AG10803 (cell line): ENCODE measurements at places on chromosomes 6 and 20.

DNA sequence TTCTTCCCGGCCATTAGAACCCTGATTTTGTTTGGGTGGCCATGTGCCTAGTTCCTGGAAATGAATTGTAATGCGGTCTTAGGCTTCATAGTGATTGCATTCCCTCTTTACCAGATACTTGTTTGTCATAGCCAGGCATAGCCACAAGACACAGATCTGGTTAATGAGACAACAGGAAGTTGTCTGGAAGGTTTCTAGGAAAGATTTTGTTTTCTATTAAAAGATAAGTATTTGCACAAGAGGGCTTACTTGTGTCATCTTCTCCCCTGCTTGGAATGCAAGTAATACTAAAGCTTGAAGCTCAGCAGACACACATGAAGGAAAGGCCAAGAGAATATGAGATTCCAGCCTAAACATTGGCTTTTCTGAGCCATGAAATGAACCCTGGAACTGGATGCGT is 12.9 kb downstream of the FARS2 start:
- DNase-seq: no peak

DNA sequence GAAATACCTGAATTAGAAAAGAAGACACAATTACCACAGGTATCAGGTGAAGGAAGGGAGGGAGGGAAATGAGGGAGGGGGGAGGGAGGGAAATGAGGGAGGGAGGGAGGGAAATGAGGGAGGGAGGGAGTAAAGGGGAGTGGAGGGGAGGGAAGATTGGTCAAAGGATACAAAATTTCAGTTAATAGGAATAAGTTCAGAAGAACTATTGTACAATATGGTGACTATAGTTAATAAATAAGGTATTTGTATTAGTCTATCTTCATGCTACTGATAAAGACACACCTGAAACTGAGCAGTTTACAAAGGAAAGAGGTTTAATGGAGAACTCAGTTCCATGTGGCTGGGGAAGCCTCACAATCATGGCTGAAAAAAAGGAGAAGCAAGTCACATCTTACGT is 185.7 kb downstream of the EYA2 start:
- DNase-seq: no peak

DNA sequence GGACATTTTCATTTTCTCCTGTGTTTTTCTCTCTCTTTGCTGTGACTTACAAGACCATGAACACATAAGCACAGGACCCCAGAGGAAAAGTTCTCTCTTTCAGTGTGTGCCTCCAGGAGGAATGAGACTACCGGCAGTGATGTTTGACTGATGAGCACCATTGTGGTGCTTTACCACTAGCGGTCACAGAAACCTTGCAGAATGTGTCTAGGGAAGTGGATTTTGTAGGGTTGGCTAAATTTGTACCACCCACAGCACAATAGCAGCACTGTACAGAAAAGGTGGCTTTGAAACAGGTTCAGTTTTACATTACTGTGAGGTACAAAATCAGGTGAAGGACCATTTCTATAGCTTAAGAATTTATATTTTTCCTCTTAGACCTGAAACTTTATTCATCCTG is 301.9 kb upstream of the SUPT3H start:
- DNase-seq: no peak

GRCh38 chr6:43014434-43014909 is 423 bp downstream of the KLHDC3 start:
- DNase-seq: peak; percentile 49

DNA sequence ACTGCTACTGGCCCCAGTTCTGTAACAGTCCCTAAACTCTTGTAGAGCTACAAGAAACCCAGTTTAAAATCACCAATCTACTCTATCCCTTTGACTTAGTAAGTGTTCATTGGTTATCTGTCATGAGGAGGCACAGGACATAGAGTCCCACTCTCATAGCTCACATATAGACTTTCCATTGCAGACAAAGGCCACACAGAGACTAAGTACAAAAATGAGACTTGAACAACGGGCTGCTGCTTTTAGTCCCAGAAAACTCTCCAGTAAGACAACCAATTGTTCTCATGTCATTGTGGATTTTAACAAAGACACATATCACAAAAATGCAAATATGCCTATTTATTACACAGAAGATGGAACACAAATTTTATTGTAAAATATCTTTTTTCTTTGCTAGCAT is 197.4 kb downstream of the PTPRK start:
- no peak for DNase-seq

DNA sequence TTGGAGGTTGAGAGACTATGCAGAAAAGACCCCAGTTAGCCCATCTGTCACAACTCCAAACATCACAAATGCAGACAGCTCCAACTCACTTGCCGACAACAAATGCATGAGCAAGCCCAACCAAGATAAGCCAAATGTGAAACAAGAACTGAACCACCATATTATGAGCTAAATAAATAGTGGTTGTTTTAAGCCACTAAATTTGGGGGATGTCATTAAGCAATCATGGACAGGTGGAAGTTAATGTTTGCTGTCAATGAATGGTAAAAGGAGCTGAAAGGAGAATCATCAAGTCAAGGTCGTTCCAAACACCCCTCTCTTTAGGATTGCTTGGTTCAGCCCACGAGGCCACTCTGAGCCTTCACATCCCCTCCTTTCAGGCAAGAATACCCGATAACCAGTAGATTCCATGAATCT is 71.2 kb upstream of the PLCB4 start:
- no peak for DNase-seq

DNA sequence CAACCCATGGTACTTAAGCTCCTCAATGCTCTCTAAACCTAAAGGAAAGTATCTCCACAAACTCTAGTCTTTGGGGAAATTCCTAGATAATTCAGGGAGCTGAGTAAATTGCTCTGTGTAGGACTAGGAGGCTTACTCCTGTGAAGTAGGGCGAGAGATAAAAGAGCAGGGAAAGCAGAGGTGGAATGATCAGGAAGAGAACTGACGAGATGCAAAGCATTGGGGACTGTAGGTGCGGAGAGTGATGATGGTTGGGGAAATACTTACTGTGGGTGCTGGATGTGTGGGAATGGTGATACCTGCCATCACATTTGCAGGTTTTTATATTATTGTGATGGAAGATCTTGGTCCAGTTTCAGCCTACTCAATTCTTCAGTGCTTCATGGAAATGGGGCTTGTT is 1.6 kb upstream of the LATS1 start:
- DNase-seq: no peak

DNA sequence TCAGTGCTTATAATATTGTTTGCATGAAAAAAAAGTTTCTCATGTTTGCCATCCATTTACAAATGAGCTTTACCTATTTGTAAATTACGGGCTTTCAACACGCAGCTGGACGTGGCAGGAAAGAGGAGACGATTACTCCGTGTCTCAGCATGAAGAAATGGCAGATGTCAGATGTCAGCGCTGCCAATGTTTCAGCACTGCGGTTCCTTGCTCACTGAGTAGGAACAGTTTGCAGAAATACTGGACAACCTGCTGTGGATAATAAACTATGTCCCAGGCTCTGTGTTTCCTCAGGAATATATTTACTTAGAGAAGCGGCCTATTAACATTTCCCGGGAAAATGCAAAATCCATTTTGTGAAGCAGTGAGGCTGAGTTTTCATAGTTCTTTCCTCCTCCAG is 22.7 kb downstream of the RAMACL start:
- no peak for DNase-seq

DNA sequence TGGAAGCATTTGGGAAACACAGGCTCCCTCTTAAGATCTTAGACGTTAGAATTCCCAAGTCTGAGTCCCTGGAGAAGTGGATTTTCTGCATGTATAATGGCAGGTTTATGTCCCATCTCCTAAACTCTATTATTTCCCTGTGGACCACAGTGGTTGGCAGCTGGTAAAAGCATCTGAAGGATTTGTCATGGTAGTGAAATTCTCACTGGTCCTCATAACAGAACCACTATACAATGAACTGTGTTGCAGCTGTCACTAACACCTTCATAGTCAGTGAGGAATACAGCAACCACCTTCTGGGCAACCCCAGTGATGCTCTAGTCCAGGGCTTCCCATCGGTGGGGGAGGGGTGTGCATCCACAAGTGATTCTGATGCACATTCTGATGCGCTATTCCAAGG is 396.9 kb downstream of the ZFAND3 start:
- no peak for DNase-seq

DNA sequence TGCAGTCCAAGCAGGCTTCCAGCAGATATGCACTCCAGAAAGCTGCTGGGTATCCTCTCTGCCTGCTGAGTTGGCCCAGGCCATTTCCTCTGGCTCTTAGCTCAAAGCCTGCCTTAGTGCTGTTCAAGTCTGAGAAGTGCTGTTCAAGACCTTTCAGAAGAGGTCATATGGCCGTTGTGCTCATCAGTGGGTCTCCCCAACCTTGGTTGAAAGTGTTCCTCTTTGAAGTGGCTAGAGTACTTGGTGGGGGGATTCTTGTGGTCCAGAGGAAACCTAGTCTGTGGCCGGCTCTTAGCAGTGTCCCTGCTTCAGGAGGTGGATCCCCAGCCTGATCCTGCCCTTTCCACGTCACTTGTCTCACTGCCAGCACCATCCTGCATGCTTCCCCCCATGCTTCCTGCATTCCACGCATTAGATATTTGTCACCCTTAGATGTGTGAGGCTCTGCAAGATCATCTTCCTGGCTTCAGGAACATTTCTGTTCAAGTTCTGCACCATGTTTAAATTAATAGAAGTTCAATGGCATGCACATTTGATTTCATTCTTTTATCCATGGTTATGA is 105.0 kb downstream of the FIG4 start:
- peak; percentile 60 for DNase-seq

GRCh38 chr6:121465101-121465500 is 29.7 kb downstream of the GJA1 start:
- no peak for DNase-seq

DNA sequence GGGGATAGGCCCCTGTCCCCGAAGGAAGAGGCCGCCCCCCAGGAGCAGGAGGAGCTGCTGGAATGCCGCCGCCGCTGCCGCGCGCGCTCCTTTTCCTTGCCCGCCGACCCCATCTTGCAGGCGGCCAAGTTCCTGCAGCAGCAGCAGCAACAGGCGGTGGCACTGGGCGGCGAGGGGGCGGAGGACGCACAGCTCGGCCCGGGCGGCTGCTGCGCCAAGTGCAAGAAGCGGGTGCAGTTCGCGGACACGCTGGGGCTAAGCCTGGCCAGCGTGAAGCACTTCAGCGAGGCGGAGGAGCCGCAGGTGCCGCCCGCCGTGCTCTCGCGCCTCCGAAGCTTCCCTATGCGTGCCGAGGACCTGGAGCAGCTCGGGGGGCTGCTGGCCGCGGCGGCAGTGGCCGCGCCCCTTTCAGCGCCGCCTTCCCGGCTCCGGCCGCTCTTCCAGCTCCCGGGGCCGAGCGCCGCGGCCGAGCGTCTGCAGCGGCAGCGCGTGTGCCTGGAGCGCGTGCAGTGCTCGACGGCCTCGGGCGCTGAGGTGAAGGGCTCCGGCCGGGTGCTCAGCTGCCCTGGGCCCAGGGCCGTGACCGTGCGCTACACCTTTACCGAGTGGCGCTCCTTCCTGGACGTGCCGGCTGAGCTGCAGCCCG is 630 bp downstream of the PPP1R3G start:
- peak; percentile 36 for DNase-seq

DNA sequence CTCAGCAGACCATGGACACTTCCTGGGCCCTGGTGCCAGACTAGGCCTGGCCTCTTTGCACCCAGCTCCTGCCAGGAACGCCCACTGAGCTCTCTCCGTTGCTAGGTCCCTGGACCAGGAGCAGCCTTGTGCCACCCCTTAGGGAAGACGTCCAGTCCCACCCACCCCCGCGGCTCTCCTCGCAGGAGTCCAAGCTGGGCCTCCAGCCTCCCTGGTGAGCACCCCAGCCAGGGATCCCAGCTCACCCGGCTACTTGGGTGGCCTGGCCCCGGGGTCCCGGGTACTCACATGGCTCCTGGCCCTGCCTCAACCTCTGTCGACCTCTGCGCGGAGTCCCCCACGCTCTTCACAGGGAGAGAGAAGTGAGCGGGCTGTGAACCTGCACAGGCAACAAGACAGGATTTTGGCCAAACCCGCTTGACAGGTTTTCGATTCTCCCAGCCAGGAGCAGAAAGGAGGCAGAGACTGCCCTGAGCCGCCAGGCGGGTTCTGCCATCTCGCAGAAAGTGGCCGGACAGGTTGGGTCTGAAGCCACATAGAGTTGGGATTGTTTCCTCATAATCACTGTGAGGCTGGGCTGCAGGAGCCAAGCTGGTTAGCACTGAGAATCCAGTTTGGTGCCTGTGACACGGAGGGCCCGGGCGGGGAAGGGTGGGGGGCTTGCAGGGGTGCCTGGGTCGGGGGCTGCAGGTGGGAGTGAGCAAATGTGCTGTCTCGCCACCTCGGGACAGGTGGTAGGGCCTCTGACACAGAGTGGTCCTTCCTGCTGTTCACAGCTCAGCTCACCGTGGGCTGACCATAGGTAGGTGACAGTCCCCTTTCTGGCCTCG is at the start of gene RBBP8NL:
Gene RBBP8NL, minus strand, starts transcription at position 368 of the 830 bp plus-strand sequence. CDS start 7,892 bp downstream, outside the sequence.
- DNase-seq: no peak

- no peak for DNase-seq
These were observed 1265.4 kb upstream of the MAP3K7 start for GRCh38 chr6:91852252-91852651.

DNA sequence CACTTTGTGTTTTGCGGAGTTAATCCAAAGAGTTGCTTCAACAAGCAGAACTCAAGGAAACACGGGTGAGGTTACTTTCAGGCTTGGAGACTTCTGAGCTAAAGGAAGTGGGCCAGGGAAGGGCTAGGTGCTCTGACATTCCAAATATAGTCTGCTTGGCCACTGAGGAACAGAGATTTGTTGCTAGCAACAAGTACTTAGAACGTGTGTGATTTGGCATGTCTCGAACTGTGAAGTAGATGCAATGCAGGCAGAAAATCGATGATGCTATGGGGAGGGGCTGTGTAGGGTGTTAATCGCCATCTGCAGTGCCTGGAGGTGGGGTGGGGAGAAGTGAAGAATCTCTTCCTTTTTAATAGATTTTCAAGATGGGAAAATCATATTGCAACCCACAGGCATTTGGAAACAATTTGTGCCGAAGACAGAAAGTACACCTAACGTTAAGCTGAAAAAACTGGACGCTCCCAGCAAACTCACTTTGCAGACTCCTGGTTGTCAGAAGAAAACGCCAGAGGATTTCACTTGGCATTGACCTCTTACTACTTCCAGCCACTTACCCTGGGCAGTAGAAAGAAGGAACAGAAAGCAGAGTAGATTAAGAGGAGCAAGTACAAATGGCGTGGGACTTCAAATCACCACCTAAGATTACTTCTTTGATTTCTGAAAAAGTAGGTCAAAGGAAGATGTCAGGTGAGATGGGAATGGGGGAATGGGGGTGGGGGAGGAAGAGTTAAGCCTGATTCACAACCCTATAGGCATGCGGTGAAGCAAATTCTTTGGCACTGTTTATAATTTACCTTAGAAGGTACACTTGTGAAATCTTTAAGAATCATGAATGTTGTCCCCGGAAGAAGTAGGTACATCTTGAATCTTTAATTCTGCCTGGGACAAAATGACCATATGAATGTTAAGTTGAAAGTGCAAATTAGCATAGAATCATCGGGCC is 314.1 kb downstream of the CD83 start:
- no peak for DNase-seq

GRCh38 chr20:50389808-50390684 is 120.1 kb upstream of the PTPN1 start:
- no peak for DNase-seq
